ENCODE measurements at places on chromosomes 6 and 20.
A peak's percentile ranks its signal among the peaks of the same experiment; 100 is the strongest.

DNA sequence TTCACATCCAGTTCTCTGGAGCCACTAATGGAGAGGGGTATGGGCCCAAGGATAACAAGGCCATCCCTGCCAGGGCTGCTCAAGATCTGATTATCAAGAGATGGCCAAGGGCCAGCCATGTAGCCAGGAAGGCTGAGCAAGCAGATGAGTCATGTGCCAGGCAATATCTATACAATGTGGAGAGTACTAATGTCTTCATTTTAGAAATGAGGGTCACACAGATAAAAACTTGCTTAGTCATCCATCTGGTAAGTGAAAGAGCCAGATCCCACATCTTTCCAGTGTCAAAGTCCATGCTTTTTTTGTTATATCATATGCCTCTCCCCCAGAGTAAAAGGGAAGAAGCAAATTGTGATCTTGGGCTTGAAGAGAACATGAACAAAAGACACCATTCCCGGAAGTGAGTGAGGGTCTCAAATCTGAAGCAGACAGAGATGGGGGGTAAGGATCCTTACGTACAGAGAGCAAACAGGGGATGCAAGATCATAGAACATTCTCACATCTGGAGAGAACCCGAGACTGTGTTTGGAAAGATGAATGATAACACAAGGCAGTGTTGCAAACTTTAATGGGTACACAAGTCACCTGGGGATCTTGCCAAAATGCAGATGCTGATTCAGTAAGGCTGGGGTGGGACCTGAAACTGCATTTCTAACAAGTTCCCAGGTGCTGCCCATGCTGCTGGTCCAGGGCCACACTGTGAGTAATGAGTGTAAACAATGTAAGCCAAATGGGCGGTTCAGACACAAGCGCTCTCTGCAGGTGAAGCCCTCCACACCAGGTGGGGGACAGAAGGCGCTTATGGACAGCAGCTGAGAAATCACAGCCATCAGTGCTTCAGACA is 20.0 kb upstream of the GSTA3 start:
- no peak for DNase-seq

GRCh38 chr6:11727998-11728961 is 50.3 kb downstream of the ADTRP start:
- DNase-seq = peak; percentile 59

DNA sequence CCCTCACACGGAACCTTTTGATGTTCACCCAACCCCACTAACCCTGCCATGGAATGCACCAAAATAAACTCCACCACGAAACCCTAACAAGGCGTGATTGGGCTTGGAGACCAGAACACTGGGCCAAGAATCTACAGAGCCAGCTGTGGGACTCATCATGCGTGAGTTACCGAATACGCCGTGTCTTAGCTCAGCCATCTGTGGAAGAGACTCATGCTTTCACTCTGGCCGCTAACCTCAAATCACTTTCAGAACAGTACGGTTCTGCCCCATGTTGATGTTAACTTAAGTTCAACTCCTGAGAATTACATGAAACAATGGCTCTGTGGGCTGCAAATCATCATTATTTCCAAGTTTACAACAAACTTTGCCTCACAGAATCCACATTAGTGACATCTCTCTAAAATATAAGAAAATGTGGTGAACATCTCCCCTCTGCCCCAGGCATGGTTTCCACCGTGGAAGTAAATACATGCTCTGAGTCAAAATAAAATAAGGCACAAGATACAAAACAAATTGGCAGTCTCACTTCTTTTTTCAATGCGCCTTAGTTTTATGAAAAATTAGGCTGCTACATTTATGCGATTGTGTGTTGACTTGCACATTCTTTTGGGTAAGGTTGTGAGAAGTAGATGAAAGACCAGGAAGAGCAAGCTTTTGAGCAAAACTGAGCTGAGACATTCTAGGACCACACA is 308.9 kb upstream of the EXOC2 start:
- no peak for DNase-seq

- no peak for DNase-seq
Observed at GRCh38 chr6:6795393-6795792, 206.9 kb downstream of the LY86 start.

- no peak for DNase-seq
Observed at GRCh38 chr6:157368359-157369049, 12.5 kb upstream of the ZDHHC14 start.

- DNase-seq = peak; percentile 98
Observed at GRCh38 chr6:33711140-33712129, at the start of gene UQCC2. UQCC2 (minus strand) TSS chr6:33711700; CDS start chr6:33711686, 14 bp downstream.

- DNase-seq = no peak
Observed at GRCh38 chr6:86683132-86683908, 254.0 kb upstream of the HTR1E start.

- DNase-seq = no peak
Observed at GRCh38 chr6:108661982-108662381, 101.3 kb downstream of the FOXO3 start.

DNA sequence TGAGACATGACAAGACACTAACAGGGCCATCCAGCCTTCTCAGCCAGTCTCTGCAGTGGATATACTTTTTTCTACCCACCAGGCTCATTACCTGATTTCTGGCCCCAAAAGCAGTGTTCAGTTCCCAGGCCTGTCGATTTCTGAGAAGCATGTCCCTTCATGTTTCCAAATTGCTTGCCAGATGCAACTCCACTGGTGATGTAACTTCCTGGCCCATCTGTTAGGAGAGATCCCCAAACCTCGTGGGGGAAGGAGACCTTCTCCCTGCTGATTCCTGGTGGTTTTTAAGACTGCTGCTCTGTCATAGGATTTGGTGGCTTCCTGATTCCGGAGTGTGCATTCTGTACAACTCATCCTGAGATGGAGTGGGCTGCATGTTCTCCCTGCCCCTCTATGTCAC is 31.6 kb upstream of the MRPS10 start:
- no peak for DNase-seq

GRCh38 chr6:144334150-144334708 is 49.1 kb downstream of the UTRN start:
- peak; percentile 73 for DNase-seq

DNA sequence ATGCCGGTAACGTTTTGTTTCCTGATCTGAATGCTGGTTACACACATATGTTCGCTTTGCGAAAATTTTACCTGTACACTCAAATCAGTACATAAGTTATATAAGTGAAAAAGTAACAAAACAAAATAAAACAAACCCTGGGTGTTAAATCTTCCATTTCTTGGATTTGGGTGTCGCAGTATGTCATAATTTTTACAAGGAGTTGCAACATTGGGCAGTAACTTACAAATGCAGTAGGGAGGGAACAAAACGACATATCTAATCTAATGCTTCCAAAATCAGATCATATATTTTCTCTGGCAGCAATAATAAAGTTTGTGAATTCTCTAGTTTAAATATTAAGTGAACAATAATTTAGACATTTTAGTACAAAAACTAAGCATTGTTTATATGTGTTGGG is 25.2 kb downstream of the SNX14 start:
- DNase-seq = no peak

DNA sequence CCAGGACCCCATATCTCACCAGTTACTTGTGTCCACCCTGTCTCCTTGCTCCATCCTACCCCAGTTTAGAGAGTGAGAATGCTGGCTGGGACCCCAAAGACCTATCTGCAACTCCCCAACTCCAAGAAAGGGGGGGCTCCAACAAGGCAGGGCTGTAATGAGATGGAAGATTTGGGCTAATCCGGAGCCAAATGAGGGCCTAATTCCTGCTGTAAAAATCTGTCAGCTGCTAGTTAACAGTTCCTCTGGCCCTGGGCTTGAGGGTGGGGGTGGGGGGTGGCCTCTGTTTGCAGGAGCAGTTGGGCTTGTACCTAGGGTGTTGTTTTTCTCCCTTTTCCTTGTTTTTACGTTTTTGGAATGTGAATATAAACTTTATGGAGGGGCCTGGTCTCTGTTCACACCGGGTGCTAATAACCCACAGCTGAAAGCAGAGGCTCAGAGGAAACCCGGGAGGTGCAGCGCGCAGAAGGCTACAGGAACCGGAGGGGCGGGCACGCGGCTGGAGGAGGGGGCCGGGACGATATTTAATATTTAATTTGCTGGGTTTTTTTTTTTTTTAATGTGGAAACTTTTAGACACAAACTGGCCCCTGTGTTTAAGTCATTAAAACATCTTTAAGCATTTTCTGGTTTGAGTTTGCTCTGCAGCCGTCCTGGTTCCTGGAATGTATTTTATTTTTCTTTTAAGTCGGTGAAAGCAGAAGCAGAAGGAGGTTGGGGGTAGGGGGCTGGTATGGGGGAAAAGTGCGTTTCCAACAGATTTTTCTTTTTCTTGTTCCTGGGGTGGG is 70.7 kb downstream of the NCR2 start:
- no peak for DNase-seq

DNA sequence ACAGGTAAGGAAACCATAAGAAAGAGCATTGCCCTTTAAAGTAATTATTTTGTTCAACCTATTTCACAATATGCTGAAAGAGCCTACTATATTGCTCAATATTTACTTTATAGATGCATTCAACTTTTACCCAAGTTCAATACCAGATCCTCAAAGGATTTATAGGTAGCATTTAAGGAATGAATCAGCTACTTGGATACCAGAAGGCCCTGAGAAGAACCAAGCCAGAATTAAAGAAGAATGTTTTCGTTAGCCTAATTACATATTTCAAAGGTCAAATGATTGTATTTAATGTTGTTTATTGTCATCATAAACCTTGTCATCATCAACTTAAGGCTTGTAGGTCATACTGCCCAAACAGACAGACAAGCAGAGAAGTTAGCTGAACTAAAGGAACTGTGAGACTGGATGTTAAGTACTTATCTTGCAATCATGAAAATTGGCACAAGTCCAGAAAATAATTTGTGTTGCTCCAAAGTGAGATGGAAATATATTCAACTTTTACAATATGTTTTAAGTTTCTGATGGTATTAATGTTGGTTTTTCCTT is 636.7 kb downstream of the RFPL4B start:
- DNase-seq = no peak

- DNase-seq = no peak
Observed at GRCh38 chr6:104603108-104603745, 256.5 kb downstream of the HACE1 start.

- DNase-seq = no peak
Observed at GRCh38 chr6:25296217-25296905, 17.2 kb downstream of the CARMIL1 start.

GRCh38 chr20:50224531-50225255 is 34.1 kb downstream of the CEBPB start:
- DNase-seq = no peak

- no peak for DNase-seq
Observed at GRCh38 chr6:45784250-45784649, 231.4 kb downstream of the CLIC5 start.

GRCh38 chr6:89050155-89050554 is 30.4 kb upstream of the PNRC1 start:
- no peak for DNase-seq

- no peak for DNase-seq
Observed at GRCh38 chr6:89723046-89723445, 84.5 kb upstream of the LYRM2 start.

DNA sequence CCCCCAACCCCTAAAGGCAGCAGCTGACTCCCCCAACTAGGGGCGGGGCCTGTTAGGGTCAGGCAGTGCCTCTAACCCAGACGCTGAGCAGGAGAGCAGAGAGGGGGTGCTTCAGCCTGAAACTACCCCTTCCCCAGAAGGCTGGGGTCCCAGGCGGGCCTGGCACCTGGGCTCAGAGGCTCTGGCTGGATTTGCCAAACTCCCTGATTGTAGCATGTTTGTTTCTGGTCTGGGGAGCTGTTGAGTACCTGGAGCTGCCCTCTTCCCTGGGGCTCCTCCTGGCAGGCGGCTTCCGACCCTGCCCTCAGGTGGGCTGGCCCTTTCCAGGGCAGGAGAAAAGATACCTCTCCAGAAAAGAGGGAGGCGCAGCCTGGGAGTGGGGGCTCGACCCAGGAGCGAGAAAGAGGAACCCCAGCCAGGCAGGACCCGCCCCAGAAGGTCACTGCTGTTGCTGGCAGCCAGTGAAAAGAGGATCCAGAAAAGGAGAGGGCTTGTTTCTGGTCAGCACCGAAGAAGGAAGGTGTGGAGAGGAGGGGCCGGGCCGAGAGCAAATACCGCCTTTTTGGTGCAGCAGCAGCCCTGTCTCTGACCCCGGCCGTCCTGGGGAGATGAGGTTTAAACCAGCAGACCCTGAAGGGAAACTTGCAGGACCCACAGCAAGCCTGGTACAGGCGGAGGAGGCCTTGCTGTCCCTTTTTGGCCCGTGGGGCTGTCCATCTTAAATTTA is 810 bp upstream of the ABHD16B start:
- DNase-seq = no peak

- DNase-seq = no peak
Observed at GRCh38 chr6:145428706-145429105, 306.6 kb downstream of the EPM2A start.

GRCh38 chr6:105270511-105270910 is 90.7 kb upstream of the POPDC3 start:
- no peak for DNase-seq

- no peak for DNase-seq
Observed at GRCh38 chr20:60877071-60877857, 374.8 kb upstream of the CDH4 start.

- no peak for DNase-seq
Observed at GRCh38 chr6:110512991-110513390, 36.6 kb upstream of the SLC22A16 start.

DNA sequence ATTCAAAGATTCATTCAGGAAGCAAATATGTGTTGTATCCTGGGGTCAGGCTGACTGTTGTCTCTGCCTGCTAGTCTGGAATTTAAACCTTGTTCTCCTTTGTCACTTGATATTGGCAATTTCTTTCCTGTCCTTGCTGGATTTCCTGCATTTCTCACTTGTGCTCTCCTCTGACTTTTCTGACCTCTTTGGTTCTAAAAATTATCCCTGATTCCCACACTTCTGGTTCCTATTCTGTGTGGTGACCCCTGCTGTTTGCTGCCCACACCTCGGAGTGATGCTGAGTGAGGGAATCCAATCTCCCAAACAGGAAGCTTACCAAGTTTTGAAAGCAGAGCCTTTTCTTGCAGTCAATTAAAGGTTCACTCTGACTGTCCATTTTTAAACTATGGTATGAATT is 345.3 kb downstream of the CDKAL1 start:
- DNase-seq = no peak

- no peak for DNase-seq
Observed at GRCh38 chr6:157538168-157538567, 157.2 kb downstream of the ZDHHC14 start.

DNA sequence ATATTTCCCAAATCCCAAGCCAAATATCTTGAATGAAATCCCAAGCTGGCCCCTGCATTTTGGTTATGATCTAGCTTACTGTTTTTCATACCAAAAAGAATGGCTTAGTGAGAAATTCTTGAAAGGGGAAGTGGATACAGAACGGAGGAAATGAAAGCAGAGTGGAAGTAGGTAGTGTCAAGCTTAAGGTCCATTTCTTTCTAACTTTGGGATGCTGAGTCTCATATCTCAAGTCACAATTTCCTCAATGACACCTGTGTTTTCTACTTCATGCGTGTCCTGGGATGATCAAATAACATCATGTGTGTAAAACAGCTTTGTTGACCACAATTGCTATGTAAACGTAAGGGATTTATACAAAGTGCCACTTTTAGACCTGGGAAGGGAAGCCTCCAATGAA is 238.8 kb upstream of the SLC35B3 start:
- DNase-seq = no peak

DNA sequence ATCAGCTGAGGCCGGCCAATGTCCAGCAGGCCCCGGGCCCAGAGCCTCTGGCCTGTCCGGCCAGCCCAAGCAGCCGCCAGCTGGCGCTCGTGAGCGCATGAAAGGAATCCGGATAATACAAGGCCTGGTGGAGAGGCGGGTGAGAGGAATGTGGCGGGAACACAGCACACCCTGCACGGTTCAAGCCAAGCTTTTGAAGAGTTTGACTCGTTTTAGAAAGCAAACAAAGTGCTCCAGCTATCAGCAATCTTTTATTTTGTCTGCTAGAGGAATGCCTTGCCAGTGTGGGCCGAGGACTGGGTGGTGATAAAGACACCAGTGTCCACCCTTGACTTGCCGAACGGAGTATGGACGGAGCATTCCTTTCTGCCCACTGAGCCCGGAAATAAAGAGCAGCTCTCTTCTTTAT is 9.3 kb upstream of the NEDD9 start:
- DNase-seq = no peak
